Fibroblast of the aortic adventitia (primary cell): ENCODE measurements at places on chromosomes 2 and 18.

GRCh38 chr2:239836021-239836765, 188.9 kb downstream of the NDUFA10 start:
- DNase-seq: no peak

DNA sequence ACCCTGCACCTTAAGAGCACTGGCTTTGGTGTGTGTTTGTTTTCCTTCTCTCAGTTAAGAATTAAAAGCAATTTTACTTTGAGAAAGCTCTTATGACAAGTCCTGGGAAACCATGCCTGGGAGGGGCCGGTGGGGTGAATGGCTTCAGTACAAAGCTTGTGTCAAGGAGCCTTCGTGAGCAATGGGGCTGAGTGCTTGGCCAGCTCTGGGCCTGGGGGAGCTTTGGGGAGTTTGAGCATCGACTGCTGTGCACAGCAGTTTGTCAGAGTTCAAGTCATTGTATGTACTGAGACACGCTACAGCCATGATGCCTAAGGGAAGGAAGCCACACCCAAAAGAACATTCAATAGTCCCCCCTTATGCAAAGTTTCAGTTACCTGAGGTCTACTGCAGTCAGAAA, 75.8 kb downstream of the ARHGEF4 start:
- no peak for DNase-seq

GRCh38 chr2:141741652-141742051, 389.2 kb downstream of the LRP1B start:
- no peak for DNase-seq

- DNase-seq: peak; percentile 81
Observed at GRCh38 chr2:28666496-28667184, 85.0 kb upstream of the PPP1CB start.

GRCh38 chr2:79159653-79160052, at the start of gene REG3A:
TSS of gene REG3A (minus strand) at chr2:79159753. CDS start at chr2:79159405, 348 bp downstream.
- DNase-seq: no peak

- DNase-seq: no peak
Observed at GRCh38 chr18:78740876-78741275, 238.7 kb upstream of the SALL3 start.

DNA sequence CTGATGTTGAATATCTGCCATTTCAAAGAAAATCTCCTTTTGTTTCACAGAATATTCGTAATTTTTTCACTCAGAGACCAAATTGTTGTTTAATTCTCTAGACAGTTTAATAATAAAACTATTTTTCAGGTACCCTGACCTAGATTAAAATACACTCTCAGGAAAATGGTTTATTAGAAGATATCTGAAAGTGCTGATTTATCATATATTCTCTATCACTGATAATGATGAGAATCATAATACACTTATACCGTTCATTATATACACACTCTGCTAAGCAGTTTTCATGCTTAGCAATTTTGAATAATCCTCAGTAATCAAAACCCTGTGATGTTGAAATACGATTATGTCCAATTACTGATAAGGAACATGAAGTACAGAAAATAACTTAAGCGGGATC, 772.9 kb upstream of the CRIM1 start:
- no peak for DNase-seq

- no peak for DNase-seq
Observed at GRCh38 chr2:59034837-59035236, 793.7 kb upstream of the FANCL start.
